HFF-Myc (cell line): ENCODE measurements at places on chromosomes 6 and 20.

- DNase-seq, result no peak
Observed at GRCh38 chr6:158205169-158205944, 37.2 kb downstream of the GTF2H5 start.

DNA sequence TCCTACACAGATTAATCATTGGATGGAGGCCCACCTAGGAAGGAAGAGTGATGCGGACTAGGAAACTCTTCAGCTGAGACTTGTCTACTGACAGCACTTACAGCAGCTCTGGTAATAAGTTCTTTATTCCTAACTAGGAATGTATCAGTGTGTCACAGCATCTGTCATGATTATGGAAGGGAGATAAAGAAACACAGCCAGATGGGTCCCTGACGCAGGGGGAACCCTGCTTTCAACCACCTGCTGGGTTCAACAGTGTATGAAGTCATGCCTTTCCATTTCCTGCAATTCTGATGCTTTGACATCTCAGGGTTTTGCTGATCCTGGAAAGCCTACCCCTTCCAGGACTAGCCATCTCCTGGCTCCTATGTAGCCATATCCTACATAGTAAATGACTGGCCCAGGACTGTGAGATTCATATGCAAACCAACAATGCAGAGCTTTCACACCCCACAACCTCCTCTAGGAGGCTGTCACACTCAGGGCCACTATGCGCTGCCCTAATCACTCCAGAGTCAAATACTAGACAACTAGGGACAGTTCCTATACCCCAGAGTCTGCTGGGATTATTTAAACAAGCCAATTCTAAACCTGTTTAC, 29.0 kb upstream of the MANEA start:
- DNase-seq, result no peak

GRCh38 chr20:37552415-37552814, 24.7 kb upstream of the BLCAP start:
- no peak for DNase-seq

DNA sequence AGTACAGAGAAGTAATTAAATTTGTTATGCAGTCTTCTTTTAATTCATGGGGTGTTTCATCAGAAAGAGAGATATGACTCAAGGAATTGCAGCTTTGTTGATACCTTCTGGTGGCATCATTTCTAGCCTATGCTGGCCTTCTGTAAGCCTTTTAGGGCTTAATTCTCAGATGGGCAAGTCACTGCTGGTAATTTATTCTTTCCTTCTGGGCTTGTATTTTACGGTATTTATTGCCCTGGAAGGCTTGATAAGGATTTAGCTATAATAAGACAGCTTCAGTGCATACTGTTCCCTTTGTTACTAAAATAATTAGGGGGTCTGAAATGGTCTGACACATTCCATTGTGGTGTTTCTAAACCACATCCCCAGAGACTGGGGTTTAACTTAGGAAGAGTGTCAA, 57.9 kb upstream of the EMILIN3 start:
- DNase-seq, result no peak

DNA sequence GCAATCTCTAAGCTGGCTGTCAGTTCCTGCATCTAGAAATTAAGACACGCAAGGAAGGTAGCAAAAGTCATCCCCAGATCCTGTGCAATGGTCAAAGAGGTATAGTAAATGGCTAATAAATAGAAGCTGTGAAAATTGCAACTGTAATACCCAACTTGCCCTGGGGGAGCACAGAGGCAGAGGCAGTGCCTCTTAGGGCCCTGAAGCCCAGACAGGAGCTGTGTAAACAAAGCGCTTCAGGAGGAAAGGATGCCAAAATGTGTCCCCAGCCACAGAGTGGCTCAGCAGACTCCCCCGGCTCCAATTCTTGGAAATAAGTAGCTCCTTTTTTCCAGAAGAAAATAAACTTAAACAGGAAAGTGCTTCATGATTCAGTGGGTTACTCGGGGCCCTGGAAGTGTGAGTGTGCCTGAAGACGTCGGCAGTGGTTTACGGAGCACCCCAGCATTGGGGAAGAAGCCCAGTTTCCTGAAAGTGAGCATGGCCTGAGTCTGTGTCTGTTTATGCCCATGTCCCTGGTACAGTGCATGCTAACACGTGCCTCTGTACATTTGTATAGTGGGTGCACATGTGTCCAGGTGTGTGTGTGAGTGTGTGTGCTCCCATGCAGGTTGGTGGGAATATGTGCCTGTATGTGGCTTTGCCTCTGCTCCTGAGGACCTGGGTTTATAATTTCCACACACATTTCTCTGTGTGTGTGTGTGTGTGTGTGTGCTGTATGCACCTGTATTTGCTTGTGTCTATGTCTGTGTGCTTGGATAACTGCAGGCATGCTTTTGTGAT, 246.7 kb downstream of the MAFB start:
- DNase-seq, result no peak

GRCh38 chr20:22374066-22374465, 210.3 kb downstream of the FOXA2 start:
- DNase-seq, result no peak

DNA sequence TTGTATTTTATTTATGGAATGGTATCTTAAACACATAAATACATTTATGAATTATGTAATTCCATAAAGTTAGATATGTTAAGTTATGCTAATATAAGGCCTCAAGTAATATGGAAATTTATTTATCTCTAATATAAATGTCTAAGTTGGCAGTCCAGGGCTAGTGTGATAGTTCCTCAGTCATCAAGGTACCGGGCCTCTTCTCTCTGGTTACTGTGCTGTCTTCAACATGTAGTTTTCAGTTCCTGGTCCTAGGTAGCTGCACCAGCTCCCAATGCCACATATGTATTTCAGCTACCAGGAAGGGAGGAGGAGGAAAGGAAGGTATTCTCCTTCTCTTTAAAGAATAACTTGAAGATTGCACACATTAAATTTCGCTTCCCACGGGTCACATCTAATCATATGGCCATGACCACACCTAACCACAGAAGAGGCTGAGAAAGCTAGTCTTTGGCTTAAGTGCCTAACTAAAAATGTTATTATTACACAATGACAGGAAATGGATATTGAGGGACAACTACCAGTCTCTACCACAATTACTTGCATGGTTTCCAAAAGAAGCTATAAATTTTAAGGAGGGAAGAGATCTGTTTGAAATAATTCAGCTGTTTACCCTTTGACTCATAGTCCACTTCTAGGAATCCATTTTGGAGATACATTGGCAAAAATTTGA, 68.6 kb downstream of the BCKDHB start:
- peak; percentile 11 for DNase-seq

- no peak for DNase-seq
Observed at GRCh38 chr6:81623106-81623759, 129.2 kb downstream of the TENT5A start.

DNA sequence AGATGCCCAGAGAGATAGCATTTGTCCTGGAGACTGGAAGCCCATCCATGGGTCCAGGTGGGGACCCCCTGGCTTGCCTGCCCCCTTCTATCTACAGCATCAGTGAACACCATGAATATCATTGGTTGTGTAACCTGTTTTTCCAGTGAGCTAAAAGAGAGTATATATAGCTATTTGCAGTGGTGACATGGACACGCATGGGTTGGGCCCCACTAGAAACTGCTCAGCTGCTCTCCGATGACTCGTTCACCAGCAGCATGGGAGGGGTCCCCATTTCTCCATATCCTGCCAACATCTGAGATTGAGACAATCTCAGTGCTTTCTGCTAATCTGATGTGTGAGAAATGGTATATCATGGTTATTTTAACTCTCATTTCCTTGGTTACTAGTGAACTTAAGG, 4.0 kb upstream of the ZC3H12D start:
- no peak for DNase-seq

- no peak for DNase-seq
Observed at GRCh38 chr20:8151372-8151771, 19.3 kb downstream of the PLCB1 start.

DNA sequence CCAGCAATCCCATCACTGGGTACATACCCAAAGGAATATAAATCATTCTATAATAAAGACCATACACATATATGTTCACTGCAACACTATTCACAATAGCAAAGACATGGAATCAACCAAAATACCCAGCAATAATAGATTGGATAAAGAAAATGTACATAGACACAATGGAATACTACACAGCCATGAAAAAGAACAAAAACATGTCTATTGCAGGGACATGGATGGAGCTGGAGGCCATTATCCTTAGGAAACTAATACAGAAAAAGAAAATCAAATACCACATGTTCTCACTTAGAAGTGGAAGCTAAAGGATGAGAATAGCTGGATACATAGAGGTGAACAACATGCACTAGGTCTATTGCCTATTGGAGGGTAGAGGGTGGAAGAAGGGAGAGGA, 674.6 kb downstream of the PHF3 start:
- no peak for DNase-seq

DNA sequence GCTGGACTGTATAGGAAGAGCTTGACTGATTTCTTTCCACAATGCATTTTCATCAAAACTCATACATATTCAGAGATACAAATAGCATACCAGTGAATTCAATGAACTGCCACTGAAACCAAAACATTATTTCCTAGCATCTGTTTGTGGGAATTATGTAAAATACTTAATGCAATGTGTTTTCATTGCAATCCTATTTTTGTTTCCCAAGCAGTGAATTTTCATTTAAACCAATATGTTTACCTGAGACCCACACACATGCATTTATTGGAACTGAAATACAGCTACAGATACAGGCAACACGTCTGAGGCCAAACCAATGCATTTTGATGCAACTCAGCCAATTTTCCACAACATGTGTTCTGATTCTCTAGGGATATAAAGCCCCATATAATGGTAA, 33.2 kb upstream of the TFAP2A start:
- no peak for DNase-seq

DNA sequence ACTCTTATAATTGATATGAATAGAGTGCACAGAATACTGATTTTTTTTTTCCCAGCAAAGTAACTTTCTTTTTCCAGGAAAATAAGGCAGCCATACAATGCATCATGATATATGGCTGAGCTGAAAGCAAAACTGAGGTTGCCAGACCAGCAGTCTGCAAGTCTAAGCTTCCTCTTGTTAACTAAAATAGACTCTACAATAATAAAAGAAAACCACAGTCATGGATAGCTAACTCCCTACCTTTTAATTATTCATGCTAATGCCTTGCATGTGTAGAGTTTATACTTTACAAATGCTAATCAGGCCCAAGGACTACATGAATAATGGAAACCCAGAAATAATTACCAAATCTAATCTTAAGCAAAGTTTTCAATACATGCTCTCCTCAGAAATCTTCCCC, 47.4 kb downstream of the MAP7 start:
- no peak for DNase-seq

DNA sequence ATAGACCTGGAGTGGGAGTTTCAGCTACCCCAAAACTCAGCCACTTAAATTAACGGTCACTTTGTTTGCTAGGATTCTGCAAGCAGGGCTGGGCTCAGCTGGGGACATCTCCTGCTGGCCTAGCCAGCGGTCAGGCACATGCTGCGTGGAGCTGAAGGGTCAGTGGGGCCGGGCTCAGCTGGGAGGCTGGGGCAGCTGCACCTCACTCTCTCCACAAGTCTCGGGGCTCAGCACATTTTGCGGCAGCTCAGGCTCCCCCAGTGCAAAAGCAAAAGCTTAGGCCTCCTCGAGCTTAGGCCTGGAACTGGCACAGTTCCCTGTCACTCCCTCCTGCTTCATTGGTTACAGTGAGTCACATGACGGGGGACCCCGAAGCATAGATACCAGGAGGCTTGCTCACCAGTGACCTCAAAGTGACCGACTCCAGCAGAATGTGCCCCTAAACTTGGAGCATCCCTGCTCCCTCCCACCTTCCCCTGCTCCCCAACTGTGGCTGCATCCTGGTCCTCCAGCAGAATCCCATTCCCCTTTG, 80.6 kb upstream of the CST7 start:
- no peak for DNase-seq

DNA sequence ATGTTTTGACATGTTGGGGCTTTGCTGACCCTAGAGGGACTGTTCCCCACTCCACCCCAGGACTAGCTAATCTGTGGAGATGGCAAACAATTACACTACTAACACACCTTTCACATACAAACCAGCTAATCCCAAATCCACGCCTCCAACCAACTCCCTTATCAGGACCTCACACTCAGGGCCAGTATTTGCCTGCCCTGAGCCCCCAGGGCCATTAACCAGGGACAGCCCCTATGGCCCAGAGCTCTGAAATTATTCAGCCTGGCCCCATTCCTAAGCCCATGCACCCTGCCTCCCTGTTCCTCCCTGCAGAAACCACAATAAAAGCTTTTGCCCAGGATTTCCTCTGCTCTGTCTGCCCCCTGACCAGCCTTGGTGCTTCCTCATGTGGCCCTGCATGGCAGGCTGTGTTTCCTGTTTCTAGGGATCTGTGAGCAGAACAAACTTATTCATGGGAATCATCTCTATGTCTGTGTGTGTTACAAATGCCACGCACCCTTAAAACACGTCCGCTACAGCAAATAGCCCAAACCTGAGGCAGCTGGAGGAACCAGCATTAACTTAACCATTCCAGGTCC, 121.2 kb downstream of the PXDC1 start:
- no peak for DNase-seq

DNA sequence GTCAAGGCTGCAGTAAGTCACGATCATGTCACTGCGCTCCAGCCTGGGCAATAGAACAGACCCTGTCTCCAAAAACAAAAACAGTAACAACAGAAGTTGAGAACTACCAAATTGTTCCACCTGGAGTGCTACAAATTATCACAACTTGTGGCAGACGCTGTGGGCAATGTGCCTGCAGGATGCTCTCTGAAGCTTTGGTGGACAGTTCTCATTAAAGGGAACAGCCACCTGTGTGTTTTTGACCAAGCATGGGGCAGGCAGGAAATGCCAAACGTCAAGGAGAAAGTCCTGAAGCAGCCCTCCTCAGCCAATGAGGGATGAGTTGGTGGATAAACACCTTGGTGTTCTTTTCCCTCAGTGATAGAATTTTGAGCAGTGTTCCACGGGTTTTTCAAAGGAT, 15.8 kb downstream of the COX4I2 start:
- DNase-seq, result no peak

- no peak for DNase-seq
Observed at GRCh38 chr6:33164665-33165373, 27.4 kb downstream of the COL11A2 start.
